ENCODE measurements at places on chromosomes 1 and 21.

GRCh38 chr1:241821363-241821762, 26.6 kb upstream of the EXO1 start:
- no peak for DNase-seq

DNA sequence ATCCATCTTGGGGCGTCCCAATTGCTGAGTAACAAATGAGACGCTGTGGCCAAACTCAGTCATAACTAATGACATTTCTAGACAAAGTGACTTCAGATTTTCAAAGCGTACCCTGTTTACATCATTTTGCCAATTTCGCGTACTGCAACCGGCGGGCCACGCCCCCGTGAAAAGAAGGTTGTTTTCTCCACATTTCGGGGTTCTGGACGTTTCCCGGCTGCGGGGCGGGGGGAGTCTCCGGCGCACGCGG, 282 bp upstream of the SOD1 start:
- DNase-seq, result no peak

DNA sequence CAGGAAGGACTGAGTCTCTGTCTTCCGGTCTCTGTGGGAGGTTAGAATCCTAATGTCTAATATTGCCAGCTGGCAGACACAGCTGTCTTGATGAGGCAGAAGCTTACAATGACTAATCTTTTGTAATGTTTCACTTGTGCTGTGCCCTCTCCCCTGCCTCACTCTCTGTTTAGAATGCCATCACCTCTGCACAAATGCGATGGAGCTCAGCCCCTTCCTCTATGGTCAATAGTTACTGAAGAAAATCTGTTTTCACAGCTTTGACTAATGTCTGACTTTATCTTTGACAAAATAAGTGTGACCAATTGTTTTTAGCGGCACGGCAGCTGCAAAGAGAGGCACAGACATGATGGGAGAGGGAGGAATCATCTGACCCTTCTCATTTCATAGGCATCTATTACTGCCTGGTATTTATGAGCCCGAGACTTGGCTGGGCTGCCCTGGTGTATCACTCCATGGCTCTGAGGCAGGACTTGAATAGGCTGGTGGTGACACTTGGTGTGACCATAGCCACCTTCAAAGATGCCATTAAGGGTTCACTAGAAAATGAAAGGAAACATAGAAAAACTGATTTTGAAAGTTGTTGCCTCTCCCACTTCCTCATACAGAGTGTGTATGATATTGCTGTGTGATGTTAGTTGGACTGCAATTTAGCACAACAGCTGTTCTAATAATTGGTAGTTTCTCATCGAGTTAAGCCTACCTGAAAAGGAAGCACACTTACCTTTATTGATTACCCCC, 163.2 kb upstream of the NBPF11 start:
- no peak for DNase-seq

DNA sequence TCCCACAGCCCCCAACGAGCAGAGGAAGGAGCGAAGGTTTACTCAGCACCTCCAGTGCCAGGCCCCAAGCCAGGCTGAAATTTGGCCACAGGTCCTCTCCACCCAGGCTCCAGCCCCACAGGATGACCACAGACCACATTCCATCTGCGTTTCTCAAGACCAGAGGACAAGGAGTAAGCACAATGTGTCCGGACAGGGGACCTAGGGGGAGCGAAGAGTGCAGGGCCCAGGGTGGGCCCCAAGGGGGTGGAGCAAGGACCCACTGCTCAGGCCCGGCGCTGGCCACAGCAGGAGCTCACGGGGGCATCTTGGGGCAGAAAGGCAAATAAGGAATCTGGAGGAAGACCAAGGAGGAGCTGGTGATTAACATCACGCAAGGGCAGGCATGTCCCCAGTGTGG, 100.5 kb downstream of the NPHP4 start:
- no peak for DNase-seq

- no peak for DNase-seq
These were observed 78.6 kb downstream of the ATF6 start for GRCh38 chr1:161844696-161845095.

- no peak for DNase-seq
These were observed 89.8 kb downstream of the ADSS2 start for GRCh38 chr1:244361764-244362473.

- DNase-seq, result peak; percentile 9
These were observed 147.2 kb downstream of the CHD1L start for GRCh38 chr1:147389532-147390184.

GRCh38 chr1:248703674-248704073, 1.1 kb upstream of the OR14I1 start:
- no peak for DNase-seq

DNA sequence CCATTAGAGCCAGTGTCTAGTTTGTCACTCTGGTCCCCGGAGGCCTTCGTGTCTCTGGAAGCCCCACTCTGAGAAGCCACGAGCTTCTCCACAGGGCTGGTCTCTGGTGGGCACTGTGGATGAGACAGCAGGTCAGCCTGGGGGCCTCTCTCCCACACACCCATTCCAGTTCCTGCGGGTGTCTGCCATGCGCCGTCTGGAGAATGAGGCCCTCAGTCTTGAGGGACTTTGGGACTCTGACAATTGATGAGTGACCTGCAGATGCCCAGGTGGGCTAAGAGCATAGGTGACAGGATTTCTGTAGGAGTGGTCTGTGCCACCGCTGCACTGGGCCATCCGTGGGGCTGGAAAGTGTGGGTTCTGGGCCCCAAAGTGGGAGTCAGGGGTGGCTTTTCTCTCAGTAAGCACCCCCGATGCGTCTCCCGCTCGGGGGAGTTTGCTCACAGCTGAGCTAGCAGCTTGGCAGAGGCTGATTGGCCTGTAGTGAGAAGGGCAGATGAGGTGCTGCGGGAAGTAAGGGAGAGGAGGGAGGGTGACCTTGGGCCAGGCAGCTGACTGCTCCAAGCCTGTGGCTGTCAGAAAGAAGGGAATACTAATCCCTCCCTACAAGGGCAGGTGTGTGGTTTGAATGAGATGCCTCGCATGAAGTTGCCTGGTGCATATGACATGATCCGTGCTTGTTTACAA, 26.4 kb downstream of the LHX4 start:
- DNase-seq, result no peak
